ENCODE measurements at places on chromosomes 2 and 18. TPM values are rescaled to one million over a fixed set of nuclear protein-coding genes. Genes with fewer than 3 reads are reported as not detected.

Gene B3GNT2
- total RNA-seq, result 41.8 TPM

Gene HK2
- total RNA-seq, result 43.1 TPM

Gene VIL1
- 0.21 TPM for total RNA-seq

Gene PTPRN
- total RNA-seq, result 2.6 TPM

Gene GALNT3
- total RNA-seq, result 26.6 TPM

Gene SERPINB11
- not detected for total RNA-seq

Gene FSHR
- not detected for total RNA-seq

Gene GKN2
- 103 TPM for total RNA-seq

Gene UGT1A10
- total RNA-seq, result not detected

Gene CHST9
- 13.6 TPM for total RNA-seq

Gene TCF4
- total RNA-seq, result 356 TPM

Gene FIGN
- total RNA-seq, result 6.5 TPM

Gene CDH20
- 0.11 TPM for total RNA-seq

- H3K27me3 ChIP-seq, result no peaks in the 10 kb centered on the region
- no peak overlapping the region for H3K4me3 ChIP-seq
- no peak overlapping the region for H3K27ac ChIP-seq
- no peaks in the 10 kb centered on the region for H3K4me1 ChIP-seq
- no peak for DNase-seq
- no peaks in the 10 kb centered on the region for H3K36me3 ChIP-seq
These were observed 181.3 kb downstream of the UXS1 start for GRCh38 chr2:106012591-106013347.

DNA sequence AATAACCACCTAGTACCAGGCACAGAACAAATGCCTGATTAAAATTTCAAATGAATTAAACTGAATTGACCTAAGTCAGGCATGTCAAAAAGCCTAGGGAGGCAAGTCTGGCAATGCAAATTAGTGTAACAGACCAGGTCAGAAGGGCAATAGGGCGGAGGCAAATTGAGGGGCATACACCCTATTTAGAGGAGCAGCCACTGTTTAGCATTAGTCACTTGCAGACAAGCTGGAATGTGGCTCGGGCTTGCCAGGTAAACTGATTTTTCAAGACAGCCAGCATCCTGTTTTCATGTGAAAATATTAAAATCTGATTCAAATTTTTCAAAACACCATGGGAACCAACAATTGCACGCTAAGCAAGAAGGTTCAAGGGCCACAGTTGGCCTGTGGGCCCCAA is 160.3 kb downstream of the EN1 start:
- no peaks in the 10 kb centered on the region for H3K36me3 ChIP-seq
- H3K27me3 ChIP-seq, result no peaks in the 10 kb centered on the region
- H3K4me3 ChIP-seq, result no peak overlapping the region
- H3K4me1 ChIP-seq, result no peaks in the 10 kb centered on the region

DNA sequence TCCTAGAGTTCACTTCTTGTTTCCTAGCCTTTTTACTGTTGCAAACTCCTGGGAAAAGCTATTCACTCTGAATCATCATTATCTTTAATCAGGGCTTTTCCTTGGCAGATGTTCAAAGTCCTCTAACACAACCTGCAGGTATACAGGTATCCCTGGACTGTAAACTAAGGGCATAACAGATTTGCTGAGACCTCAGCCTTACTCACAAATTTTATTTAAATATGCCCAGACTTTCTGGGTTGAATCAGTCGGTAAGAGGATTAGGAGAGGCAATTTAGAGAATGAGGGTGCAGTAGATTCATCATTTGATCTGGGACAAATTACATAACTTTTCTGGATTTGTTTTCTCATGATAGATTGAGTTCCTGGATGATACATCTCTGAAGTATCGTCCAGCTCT is 217.8 kb upstream of the STON1 start:
- no peaks in the 10 kb centered on the region for H3K4me1 ChIP-seq
- H3K4me3 ChIP-seq, result no peak overlapping the region
- no peaks in the 10 kb centered on the region for H3K36me3 ChIP-seq
- no peaks in the 10 kb centered on the region for H3K27me3 ChIP-seq

GRCh38 chr18:30245766-30246455 is 796.6 kb downstream of the DSC3 start:
- H3K27ac ChIP-seq, result no peak overlapping the region
- no peaks in the 10 kb centered on the region for H3K36me3 ChIP-seq
- H3K4me3 ChIP-seq, result no peak overlapping the region
- H3K4me1 ChIP-seq, result peaks cover 5% of the 10 kb centered on the region

- no peaks in the 10 kb centered on the region for H3K4me1 ChIP-seq
- H3K27me3 ChIP-seq, result no peaks in the 10 kb centered on the region
- DNase-seq, result no peak
- peaks cover 3% of the 10 kb centered on the region for H3K36me3 ChIP-seq
These were observed 1.3 kb downstream of the PRPF40A start for GRCh38 chr2:152715854-152716428.

DNA sequence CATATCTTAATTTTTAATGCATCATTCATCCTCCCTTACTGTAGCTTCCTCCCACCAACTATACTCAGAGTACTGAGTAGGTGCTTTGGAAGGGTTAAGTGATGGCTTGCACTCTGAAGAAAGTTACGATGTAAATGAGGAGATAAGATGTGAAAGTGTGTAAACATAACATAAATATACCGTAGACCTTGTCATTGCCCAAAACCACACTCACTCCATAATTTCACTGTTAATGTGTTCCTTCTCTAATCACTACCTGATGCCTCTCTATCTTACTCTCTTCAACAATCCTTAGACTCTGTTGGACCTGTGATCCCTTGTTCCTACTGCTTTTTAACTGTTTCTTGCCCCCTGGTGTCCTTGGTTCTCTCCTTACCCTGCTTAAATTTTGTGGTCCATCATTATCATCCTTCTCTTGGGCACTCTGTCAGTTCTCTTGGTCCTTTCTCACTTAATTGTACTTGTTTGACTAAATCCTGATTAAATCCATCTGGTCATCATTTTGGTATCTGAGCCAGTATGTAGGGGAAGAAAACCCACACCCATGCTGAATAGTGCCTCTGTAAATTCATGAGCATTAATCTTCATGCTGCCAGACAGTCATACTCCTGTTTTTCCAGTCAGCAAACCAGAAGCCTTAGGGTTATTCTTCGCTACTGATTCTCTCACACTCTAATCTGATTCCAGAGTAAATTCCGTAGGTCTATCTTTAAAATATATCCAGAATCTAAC is 45.0 kb downstream of the PMS1 start:
- H3K4me1 ChIP-seq, result no peaks in the 10 kb centered on the region
- no peak overlapping the region for H3K27ac ChIP-seq
- H3K4me3 ChIP-seq, result no peak overlapping the region
- no peaks in the 10 kb centered on the region for H3K27me3 ChIP-seq
- H3K36me3 ChIP-seq, result no peaks in the 10 kb centered on the region
- no peak for DNase-seq

DNA sequence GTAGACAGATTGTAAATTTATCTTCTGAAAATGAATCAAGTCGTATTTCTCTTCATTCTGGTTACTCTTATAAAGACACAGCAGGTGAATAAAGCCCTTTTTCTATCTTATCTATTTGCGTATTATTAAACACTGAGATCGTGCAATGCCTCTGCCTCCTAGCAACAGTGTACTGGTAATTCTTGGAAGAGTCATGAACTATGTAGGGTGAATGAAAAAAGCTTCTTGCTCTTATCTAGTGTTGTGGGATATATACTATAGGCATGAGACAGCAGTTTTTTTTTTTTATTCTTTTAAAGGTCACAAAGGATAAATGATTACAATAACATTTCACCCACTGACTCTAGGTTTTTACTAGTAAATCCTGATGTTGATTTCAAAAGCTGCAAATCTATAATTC is 324.2 kb downstream of the PDE11A start:
- peaks cover 6% of the 10 kb centered on the region for H3K4me1 ChIP-seq
- H3K27ac ChIP-seq, result no peak overlapping the region
- no peaks in the 10 kb centered on the region for H3K27me3 ChIP-seq
- no peak for DNase-seq
- no peak overlapping the region for H3K4me3 ChIP-seq
- no peaks in the 10 kb centered on the region for H3K36me3 ChIP-seq

GRCh38 chr2:135994281-135994680 is 8.9 kb upstream of the DARS1 start:
- H3K27me3 ChIP-seq, result no peaks in the 10 kb centered on the region
- no peak overlapping the region for H3K27ac ChIP-seq

- no peaks in the 10 kb centered on the region for H3K27me3 ChIP-seq
- H3K27ac ChIP-seq, result no peak overlapping the region
- H3K4me3 ChIP-seq, result no peak overlapping the region
These were observed 129.3 kb downstream of the ZNF236 start for GRCh38 chr18:76951456-76952247.

DNA sequence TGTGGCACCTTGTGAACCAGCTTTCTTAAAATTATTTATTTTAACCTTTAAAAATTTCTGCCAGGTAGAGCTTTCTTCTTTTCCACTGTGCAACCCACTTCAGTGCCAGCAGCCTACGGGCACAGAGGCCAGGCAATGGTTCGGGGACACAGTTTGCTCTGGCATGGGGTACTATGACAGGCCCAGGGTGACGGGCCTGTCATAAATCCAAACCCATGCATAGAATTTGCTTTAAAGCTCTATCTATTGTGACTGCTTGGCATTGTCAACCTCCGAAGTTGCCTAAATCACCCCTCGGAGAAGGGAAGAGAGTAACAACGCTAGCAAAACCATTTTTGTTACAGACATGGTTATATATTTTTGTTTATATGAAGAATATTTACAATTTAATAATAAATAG is 1.5 kb downstream of the ODC1 start:
- no peak overlapping the region for H3K27ac ChIP-seq
- no peaks in the 10 kb centered on the region for H3K27me3 ChIP-seq
- H3K4me1 ChIP-seq, result peaks cover 17% of the 10 kb centered on the region

- DNase-seq, result no peak
- peaks cover 6% of the 10 kb centered on the region for H3K4me1 ChIP-seq
- H3K4me3 ChIP-seq, result no peak overlapping the region
- H3K27ac ChIP-seq, result peak overlapping the region; percentile 77
- no peaks in the 10 kb centered on the region for H3K27me3 ChIP-seq
These were observed 105.6 kb downstream of the CRIM1 start for GRCh38 chr2:36461039-36461681.

GRCh38 chr2:11839916-11840315 is 93.5 kb downstream of the LPIN1 start:
- H3K27ac ChIP-seq, result no peak overlapping the region
- no peak overlapping the region for H3K4me3 ChIP-seq
- H3K36me3 ChIP-seq, result no peaks in the 10 kb centered on the region
- DNase-seq, result no peak
- no peaks in the 10 kb centered on the region for H3K27me3 ChIP-seq
- no peaks in the 10 kb centered on the region for H3K4me1 ChIP-seq

DNA sequence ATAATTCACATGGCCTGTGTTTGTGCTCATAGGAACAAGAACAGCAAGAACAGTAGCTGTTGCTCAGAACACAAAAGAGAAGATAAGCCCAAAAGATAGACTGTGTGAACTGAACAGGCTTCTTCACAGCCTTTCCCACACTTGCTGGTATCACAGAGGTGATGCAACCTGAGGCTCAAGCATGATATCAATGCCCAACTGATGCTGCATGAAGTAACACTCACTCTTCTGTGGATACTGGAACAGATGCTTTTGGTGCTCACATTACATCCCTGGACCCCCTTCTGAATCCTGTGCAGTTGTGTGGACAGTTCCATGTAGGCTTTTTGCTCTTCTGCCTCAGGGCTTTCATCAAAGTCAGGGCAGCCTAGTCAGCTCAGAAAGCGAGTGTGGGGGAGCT is 88.4 kb upstream of the RND3 start:
- H3K4me3 ChIP-seq, result no peak overlapping the region
- no peak for DNase-seq
- H3K4me1 ChIP-seq, result no peaks in the 10 kb centered on the region

- no peaks in the 10 kb centered on the region for H3K27me3 ChIP-seq
- no peaks in the 10 kb centered on the region for H3K4me1 ChIP-seq
- H3K36me3 ChIP-seq, result no peaks in the 10 kb centered on the region
- no peak overlapping the region for H3K27ac ChIP-seq
These were observed 183.5 kb downstream of the ZNF385B start for GRCh38 chr2:179677746-179678505.

DNA sequence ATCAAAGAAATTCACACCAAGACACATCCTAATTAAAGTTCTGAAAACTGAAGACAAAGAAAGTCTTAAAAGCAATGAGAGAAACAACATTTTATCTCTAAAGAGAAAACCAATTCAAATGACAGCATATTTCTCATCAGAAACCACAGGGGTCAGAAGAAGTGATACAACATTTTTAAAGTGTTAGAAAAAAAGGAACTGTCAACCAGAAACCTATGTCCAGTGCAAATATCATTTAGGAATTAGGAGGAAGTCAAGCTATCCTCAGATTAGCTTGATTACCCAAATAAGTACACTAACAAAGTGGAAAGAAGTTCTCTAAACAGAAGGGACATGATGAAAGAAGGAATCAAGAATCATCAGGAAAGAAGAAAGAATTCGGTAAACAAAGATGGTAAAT is 59.5 kb upstream of the BCL2L11 start:
- no peaks in the 10 kb centered on the region for H3K4me1 ChIP-seq
- peaks cover 2% of the 10 kb centered on the region for H3K36me3 ChIP-seq
- H3K27ac ChIP-seq, result no peak overlapping the region
- no peak for DNase-seq
- H3K4me3 ChIP-seq, result no peak overlapping the region
- H3K27me3 ChIP-seq, result no peaks in the 10 kb centered on the region

DNA sequence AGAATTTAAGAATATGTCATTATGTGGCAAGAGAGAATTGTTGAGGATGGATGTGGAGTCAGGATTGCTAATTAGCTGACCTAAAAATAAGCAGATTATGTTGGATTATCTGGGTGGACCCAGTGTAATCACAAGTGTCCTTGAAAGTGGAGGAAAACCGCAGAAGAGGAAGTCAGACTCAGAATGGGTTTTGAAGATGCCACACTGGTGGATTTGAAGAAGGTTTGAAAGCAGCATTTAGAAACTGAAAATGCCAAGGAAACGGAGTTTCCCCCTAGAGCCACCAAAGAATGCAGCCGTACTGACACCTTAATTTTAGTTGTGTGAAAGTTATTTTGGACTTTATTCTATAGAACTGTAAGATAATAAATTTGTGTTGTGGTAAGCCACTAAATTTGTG is 41.6 kb upstream of the DPP10 start:
- no peaks in the 10 kb centered on the region for H3K27me3 ChIP-seq
- H3K4me1 ChIP-seq, result peaks cover 35% of the 10 kb centered on the region
- H3K27ac ChIP-seq, result no peak overlapping the region
- no peak for DNase-seq
- no peak overlapping the region for H3K4me3 ChIP-seq
- H3K36me3 ChIP-seq, result no peaks in the 10 kb centered on the region

- no peak overlapping the region for H3K27ac ChIP-seq
- no peaks in the 10 kb centered on the region for H3K4me1 ChIP-seq
- H3K27me3 ChIP-seq, result peaks cover 5% of the 10 kb centered on the region
- no peak for DNase-seq
- H3K36me3 ChIP-seq, result no peaks in the 10 kb centered on the region
- no peak overlapping the region for H3K4me3 ChIP-seq
These were observed 3.9 kb upstream of the PRELID3A start for GRCh38 chr18:12403601-12404506.

- no peaks in the 10 kb centered on the region for H3K27me3 ChIP-seq
- no peaks in the 10 kb centered on the region for H3K36me3 ChIP-seq
These were observed 481.1 kb upstream of the HS6ST1 start for GRCh38 chr2:128799730-128800129.

DNA sequence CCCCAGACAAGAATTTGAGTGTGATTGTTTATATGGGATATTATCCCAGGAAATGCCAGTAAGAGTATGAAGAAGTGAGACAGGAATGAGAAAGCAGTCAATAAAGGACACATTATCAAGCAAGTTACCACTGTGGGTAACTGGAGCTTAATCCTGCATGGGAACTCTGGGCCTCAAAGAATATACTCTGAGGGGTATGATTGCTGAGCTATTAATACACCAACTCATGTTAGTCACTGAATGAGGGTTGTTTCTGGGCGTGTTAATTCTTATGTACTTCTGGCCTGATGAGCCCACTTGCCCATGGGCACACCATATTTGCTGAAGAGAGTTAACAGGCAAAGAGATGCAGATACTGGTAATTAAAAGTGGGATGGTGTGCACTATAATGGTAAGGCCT is 26.6 kb upstream of the PAIP2B start:
- no peak overlapping the region for H3K4me3 ChIP-seq
- H3K27me3 ChIP-seq, result no peaks in the 10 kb centered on the region
- no peaks in the 10 kb centered on the region for H3K4me1 ChIP-seq
- no peak for DNase-seq

Measured in lung (tissue), 17 donors.